T-helper 22 cell (primary cell): ENCODE measurements at places on chromosomes 1 and 21.

GRCh38 chr1:113859478-113860175 is 11.9 kb downstream of the PTPN22 start:
- DNase-seq, result no peak

DNA sequence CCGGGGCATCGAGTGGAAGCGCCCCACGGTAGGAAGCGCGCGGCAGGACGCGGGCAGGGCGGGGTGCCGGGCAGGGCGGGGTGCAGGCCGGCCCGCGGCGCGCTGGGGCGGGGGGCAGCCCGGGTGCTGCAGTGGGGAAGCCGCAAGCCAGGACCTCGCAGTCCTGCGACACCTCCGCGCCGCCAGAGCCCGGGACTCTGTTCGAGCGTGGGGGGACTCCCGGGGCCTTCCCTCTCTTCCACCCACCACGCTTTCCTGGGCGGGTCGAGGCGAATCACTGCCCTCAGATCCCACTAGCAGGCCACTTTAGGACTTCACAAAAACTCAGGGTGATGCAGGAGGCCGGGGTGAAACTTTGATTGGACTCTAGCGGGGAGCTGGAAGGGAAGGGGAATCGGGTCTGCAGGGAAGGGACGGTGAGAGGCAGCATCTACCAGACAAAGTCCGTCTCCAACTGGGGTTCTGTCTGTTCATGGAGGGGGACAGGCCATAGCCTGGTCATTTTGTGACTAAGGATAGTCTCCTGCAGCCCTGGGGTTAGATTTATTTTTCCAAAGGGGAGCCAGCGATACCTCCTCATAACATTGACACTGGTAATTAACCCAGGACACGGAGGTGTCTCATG is 623 bp downstream of the CAPN2 start:
- DNase-seq, result peak; percentile 32

GRCh38 chr1:170863621-170864020 is 71.7 kb upstream of the MROH9 start:
- no peak for DNase-seq

- no peak for DNase-seq
Observed at GRCh38 chr1:181484821-181485220, 1.5 kb downstream of the CACNA1E start.

GRCh38 chr1:24417681-24418080 is 2.1 kb downstream of the NIPAL3 start:
- DNase-seq, result no peak

DNA sequence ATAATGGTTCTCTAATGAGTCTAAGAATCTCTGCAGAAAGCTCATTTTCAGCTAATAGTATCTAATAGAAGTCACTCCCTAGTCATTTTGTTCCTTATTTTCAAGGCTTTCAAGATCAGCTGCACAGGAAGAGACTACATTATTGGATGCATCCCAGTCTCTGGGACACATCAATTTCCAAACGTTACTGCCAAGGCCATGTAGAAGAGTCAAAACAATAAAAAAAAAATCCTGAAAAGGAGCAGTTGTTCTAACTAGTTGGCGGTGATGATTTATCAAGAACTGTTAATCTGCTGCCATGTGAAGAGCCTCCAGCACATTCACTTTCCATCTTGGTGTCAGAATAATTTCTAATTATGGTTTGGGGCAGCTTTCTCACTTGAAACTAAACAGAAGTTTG is 5.7 kb downstream of the DDAH1 start:
- no peak for DNase-seq

DNA sequence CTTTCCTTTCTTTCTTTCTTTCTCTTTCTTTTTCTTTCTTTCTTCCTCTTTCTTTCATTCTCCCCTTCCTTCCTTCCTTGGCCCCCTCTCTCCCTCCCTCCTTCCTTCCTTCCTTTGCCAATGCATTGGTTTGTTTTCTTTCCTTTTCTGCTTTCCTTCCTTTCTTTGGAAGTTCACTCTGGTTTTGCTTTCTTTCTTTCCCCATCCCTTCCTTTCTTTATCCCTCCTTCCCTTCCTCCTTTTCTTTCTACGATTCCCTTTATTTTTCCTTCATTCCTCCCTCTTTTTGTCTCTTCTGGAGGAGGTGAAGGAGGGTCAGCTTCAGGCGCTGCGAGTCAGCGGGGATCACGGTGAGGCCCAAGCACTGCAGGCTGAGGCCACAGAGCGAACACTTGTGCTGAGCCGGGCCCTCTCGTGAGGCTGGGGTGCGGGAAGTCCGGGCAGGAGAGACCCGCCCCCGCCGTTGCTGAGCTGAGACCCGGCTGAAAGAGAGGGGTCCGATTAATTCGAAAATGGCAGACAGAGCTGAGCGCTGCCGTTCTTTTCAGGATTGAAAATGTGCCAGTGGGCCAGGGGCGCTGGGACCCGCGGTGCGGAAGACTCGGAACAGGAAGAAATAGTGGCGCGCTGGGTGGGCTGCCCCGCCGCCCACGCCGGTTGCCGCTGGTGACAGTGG is 1.5 kb downstream of the SIM2 start:
- no peak for DNase-seq

DNA sequence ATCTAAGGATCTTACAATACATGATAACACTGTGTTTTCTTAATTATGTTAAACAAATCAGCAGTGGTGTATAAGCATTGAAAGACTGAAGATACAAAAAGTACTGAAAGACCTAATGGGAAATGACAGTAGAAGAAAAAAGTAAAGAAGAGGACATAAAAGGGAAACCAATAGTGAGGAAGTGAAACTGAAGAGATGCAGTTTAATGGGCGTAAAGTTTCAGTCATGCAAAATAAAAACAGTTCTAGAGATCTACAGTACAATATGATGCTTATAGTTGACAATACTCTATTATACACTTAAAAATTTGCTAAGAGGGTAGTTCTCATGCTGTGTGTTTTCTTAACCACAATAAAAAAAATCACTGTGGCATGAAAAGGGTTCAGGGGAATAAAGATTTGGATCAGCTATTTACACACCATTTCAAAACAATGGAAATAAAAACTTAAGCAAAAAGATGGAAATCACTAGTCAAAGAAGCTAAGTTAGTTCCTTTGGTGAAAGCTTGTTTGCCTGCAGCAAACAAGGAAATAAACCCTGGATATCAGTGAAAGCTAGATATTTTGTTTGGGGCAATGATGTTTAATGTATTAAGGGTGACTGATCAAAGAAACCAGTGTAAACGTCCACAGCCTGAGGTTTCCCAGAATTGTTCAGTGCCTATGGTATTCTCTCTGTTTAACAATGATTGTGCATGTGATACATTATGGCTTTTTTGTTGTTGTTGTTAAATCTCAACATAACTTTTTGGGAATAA is 1160.8 kb upstream of the ADGRL2 start:
- no peak for DNase-seq
